ENCODE measurements at places on chromosomes 5 and 9.

GRCh38 chr5:58786035-58786434 lies 203.2 kb downstream of the RAB3C start:
- no peak for DNase-seq

GRCh38 chr5:29972597-29972996 lies 1220.9 kb upstream of the CDH6 start:
- no peak for DNase-seq

DNA sequence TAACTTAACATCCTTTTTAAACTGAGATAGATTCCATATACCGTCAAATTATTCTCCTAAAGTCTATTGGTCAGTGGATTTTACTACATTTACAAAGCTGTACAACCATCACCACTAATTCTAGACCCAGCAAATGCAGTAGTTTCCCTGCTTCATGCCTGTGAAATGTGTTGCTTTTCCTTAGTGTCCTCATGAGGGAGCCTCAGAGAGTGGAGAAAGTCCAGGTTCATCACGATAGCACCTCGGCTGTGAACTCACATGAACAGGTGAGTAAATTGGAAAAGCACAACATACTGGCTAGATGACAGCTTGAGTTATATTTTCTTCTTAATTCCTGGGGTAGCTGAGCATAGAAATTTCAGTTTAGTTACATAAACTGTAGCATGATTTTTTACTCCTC lies 653.7 kb downstream of the MTRR start:
- no peak for DNase-seq

DNA sequence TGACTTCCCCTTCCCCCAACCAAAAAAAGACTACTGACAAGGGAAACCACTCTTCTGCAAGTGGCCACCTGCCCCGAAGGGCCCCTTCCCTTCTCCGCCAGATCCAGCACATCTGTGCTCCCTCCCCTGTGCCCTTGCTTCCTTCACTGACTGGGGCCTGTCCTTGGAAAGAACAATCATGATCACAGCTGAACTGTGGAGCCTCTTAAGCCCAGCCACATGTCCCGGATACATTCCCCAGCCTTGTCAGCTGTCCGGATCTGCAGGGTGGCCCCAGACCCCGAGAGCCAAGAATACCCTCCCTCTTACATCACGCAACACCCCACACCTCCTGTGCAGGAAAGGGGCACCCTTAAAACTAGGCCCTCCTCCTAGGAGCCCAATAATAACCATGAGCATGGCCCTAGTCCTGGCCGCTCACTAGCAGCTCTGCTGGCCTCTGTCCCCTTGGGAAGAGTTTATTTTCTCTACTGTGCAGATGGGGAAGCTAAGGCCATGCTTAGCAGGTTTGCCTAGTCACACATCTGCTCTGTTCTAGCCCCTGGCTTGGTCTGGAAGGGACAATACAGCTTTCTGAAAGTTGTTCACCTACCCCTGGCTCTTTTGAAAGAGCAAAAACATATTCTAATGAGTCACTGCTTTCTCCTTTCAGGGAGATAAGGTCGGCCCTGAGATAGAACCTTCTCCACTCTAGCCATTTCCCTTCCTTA lies 3.8 kb downstream of the SPRY4 start:
- no peak for DNase-seq

DNA sequence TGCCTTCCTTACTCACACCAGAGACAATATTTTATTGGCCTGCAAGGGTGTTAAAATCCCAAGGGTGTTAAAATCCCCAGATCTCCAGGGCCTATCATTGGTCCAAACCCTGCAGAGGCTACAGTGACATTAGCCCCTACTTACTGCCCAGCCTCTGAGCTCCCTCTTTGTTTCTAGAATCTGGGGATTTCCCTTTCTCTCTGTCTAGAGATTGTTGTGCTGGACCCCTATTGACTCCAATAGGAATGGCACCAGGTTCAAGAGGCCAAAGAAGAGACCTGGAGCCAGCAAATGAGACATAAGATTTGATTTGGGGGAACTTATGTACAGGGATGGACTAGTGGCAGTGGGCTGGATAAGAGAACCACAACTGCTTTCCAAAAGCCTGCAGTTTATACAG lies 53.3 kb upstream of the ZBED3 start:
- no peak for DNase-seq

DNA sequence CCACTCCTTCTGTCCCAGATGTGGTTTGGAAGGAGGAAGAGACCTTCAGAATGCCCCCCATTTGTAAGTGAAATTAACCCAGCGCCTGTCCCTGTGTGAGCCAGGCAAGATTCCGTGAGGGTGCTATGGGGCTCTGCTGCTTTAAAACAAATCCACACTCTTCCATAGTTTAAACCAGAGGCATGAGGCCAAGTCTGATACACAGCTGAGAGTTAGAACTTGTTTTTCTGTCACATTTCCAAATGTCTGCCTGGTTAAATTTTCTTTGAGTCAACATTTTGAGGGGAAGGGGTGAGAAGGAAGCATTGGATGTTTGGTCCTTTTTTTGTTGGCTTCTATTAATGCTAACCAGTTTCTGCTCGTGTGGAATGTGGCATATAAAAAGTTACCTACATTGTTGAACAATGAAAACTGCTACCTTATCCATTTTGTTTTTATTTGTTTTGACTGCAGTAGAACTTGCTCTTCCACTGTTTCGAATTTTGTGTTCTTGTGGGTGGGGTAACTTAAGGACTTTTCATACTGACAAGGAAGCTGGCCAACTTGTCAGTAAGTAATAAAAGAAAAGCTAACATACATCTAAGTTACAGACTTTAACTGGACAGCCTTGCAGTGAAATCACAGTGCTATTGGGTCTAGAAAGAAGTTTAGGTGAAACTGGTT lies 12.9 kb downstream of the RGMB start:
- DNase-seq, result no peak

DNA sequence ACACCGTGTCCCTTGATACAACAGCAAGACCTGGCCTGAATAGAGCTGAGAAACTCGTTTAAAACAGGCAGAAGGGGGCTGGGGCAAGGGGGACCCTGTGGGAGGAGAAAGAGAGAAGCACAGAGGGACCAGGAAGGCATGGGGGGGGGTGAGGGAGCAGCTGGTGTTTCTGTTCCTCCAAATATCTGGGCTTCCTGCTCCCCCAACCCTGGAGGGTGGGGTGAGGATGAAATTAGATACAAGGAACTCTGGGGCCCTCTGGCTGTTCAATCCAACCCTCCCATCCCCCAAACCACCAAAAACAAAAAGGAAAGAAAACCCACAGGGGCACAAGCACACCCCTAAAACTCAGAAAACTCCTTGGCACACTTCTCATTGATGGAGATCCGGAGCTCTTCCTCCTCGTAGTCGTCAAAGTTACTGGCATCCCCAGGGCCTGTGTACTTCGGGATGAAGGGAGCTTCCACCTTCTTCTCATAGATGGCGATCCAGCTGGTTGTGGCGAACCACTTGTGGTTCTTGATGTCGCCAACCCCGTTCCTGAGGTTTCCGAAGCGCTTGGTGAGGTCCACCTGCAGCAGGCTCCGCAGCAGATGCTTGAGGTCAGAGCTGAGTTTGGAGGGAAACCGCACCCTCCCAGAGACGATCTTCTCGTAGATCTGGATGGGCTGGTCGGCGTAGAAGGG lies 1.1 kb downstream of the PRKACG start:
- no peak for DNase-seq

- no peak for DNase-seq
Measured at GRCh38 chr5:93252165-93252564, 328.9 kb downstream of the NR2F1-AS1 start.

DNA sequence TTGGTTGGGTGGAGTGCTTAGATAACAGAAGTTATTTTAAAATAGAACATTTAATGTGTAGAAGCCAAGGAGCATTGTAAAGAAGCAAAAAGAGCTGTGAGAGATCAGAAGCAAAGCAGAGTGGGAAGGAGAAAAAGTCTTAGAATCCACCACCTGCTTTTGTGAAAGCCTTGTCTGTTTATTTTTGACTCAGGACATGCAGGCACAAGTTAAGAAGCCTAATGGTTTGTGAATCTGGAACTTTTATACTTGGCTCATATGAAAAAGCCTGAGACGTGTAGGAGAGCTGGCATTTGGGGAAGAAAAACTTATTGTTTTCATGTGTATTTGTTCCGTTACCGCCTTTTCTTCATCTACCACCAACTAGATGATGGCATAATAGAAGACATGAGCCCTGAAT lies 38.5 kb upstream of the ITGA2 start:
- no peak for DNase-seq

GRCh38 chr5:37208883-37209797 lies 40.0 kb downstream of the CPLANE1 start:
- DNase-seq, result no peak

All from T-cell (primary cell).